HAP-1 (cell line): ENCODE measurements at places on chromosomes 2 and 18.

- DNase-seq: no peak
Measured at GRCh38 chr2:15583826-15584225, 7.8 kb upstream of the DDX1 start.

DNA sequence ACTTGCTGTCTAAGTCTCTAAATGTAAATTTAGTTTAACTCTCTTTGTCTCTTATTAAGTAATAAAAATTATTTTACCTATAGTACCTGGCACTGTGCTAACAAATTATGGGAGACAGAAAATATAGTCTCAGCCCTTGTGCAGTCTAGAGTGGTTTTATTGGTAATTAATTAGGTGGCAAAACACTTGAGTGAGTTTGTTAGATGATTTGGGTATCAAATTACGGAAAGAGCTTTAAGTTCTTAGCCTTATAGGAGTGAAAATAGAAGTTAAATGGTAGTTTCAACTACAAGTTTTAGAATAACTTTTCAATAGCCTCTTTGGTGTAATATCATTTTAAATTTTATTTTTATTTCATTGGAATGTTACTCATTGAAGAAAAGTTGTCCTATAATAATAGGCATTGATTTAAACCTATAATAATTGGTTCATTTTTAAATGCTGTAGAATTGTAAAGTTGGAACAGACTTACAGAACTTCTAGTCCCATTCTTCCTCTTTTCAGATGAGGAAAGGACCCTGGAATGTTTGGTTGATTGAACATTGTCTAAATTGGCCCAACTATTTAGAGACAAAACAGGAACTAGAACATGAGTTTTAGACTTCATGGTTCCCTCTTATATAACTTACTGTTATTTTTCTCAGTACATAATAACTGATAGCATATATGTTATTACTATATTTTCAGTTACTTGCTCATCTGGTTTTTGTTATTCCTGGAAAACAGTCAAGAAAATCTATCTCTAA, 10.2 kb upstream of the HTR2B start:
- DNase-seq: no peak

DNA sequence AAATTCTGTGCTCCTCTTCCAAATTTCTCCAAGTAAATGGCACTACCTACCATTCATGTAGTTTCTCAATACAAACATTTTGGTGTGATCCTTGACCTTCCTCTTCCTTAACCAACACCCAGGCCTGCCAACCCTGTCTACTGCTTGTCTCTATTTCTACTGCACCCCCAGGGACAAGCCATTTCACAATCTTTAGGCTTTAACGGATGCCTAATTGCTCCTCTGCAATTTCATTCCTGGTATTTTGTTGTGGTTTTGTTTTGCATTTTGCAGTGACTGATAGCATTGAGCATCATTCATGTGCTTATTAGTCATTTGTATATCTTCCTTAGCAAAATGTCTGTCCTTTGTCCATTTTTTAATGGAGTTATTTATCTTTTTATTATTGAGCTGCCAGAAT, 10.0 kb downstream of the FAP start:
- DNase-seq: no peak

- DNase-seq: peak; percentile 76
Measured at GRCh38 chr2:137493261-137493660, 471.0 kb upstream of the HNMT start.

DNA sequence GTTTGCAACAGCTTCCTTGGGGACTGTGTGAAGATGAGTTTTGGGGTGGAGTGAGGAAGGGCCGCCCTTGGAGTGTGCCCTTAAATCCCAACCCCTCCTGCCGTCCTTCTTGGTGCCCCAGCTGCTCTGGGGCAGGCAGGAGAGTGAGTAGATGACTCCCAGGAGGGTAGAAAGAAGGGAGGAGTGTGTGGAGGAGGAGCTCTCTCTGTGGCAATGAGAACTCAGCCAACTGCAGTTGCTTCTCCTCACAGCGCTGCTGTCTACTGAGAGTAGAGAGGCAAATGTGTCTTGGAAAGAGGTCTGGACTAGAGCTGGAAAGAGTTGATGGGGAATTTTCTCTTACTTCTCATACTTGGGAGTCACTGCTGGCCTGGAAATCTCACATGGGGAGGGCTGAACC, 21.8 kb upstream of the SIX2 start:
- no peak for DNase-seq

DNA sequence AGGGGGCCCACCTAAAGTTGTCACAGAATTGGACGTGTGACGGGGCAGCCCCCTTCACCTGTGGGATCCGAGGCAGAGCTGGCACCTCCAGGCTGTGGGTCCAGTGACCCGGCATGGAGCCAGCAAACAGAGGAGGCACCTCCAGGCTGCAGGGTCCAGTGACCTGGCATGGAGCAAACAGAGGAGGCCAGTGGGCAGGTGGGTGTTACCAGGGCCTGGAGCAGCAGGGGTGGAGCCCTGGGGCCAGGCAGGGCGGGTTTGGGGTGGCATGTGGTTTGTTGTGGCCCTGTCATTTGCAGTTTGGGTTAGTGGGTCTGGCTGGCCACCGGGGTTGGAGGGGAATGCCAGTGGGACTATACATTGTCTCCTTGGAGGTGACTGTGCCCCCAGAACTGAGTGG, 68.2 kb downstream of the HPCAL1 start:
- DNase-seq: no peak

DNA sequence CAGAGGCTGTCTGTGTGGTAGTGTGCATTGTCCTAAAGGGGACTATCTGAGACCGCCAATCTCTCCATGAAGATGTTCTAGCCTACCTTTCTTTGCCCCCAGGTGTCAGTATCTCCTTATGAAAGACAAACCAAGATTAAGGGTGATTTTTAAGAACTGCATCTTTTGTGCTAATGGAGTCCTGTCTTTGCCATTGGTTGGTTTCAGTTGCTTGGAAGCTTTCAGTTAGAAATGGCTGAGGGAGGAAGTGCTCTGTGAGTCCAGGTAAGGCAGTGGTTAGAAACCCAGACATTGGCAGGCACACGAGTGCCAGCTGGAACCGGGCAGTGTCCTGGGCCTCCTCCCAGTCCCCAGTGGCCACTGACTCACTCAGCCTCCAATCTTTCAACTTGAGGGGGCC, 111.3 kb downstream of the DOCK10 start:
- no peak for DNase-seq

GRCh38 chr18:449374-449773, 51.1 kb downstream of the COLEC12 start:
- no peak for DNase-seq
